Stimulated activated CD4-positive, alpha-beta T cell treated with anti-CD3 and anti-CD28 coated beads, Interleukin-15, amount 100 ng/mL, for 1 hour (primary cell): ENCODE measurements at places on chromosomes 7 and 10.

DNA sequence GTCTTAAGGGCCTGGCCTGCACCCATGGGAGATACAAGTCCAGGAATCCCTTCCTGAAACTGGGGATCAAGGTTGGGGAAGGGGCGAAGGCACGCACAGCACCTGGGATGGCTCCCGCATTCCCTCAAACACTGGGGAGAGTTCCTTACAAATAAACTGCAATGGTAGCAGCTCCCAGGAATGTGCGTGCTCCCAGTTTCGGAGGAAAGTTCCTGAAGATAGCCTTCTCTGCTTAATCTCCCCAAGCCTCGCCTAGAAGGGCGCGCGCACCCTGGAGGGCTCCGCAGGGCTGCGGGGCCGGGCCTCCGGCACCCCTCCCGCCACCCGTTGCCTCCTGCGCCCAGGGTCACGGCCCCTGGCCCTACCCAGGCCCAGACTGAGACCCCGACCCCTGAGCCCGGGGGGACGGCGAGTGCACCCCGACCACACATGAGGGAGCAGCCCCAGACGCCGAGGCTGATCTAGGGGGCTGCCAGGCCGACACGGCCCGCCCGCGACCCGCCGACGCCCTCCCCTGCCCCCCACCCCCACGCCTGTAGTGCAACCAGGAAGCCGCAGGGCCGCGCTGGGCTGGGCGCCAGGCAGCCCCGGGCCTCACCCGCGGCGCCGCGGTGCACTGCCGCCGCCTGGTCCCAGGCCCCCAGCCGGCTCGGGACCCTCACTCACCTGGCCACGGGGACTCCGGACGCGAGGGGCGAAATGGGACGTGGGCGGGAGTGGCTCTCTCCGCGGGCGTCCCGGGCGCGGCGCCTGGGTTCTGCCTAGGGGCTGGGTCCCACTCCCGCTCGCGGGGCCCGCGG is 460 bp downstream of the ANXA11 start:
- no peak for DNase-seq

GRCh38 chr7:45203459-45203858 is 45.9 kb downstream of the RAMP3 start:
- no peak for DNase-seq

DNA sequence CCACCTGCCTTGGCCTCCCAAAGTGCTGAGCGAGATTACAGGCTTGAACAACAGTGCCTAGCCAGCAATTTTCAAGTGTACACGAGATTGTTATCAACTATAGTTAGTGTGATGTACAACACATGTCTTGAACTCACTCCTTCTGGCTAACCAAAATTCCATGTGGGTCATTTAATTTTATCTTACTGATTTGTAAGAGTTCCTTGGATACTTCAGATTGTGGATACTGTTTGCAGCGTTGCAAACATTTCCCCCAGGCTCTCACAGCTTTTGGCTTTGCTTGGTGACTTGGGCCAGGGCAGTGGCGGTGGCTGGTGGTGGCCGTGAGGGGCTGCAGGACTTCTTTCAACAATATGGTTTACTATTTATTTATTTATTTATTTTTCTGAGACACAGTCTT is 8.5 kb upstream of the TMEM270 start:
- no peak for DNase-seq

GRCh38 chr10:72935361-72935760 is 19.2 kb downstream of the PLA2G12B start:
- DNase-seq, result no peak

GRCh38 chr7:2353936-2354185 is 766 bp upstream of the EIF3B start:
- DNase-seq, result peak; percentile 85

DNA sequence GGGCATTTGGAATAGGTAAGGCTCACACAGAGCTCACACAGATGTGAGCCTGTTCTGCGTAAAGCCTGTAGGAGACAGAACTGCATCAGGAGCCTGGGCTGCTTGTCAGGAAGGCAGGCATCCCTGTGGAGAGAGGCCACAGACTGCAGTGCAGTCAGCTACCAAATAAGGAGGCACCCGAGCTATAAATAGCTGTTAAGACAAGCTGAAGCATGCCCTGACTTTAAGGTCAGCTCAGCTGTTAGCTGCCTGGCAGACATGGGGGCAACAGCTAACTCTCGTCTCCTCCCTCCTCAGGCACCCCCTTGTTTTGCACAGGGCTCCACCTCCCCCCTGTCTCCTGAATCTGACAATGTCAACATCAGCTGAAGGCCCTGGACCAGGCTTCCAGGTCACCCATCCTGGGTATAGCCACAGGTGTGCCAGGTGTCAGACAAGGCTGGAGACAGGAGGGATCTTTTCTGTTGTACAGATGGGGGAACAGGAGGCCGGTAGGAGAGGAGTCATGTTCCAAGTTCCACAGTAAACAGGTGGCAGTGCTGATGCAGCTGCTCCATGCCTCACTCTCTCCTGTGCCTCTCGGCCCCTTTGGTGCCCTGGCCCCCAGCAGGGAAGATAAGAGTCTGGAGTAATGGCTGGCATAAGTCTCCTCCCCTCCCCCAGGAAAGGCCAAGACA is 27.6 kb upstream of the MKRN1 start:
- DNase-seq, result no peak

- no peak for DNase-seq
Observed at GRCh38 chr7:47730142-47730541, 148.2 kb upstream of the TNS3 start.

GRCh38 chr7:36880108-36880507 is 155.8 kb upstream of the AOAH start:
- DNase-seq, result no peak

- DNase-seq, result no peak
Observed at GRCh38 chr10:22259280-22259679, 41.5 kb upstream of the EBLN1 start.

DNA sequence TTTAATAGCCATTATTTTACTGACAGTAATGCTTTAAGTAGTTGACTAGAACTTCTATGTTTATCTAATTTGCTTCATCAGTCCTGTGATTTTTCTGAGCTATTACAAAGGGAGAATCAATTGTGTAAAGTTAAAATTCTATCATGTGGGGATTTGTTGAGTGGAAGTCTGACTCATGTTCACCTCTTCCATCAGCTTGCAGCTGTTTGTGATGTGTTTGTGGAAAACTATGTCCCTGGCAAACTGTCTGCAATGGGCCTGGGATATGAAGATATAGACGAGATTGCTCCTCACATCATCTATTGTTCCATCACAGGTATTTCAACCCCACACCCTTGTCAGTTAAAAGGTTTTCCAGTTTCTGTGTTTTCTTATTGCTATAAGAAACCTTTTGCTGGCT is 59.9 kb downstream of the SUGCT start:
- no peak for DNase-seq

DNA sequence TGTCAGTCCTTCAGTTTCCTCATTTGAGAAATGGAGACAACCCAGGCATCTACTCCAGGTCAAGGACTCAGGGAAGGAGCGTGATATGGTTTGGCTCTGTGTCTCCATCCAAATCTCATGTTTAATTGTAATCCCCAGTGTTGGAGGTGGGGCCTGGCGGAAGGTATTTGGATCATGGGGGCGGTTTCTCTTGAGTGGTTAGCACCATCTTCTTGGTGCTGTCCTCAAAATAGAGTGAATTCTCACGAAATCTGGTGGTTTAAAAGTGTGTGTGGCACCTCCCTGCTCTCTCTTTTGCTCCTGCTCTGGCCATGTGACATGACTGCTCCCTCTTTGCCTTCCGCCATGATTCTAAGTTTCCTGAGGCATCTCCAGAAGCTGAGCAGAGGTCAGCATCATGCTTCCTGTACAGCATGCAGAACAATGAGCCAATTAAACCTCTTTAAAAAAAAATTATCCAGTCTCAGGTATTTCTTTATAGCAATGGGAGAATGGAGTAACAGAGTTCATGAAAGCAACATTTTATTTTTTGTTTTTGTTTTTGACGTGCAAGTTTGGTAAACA is 30.0 kb downstream of the ARHGAP22 start:
- DNase-seq, result no peak

- no peak for DNase-seq
Observed at GRCh38 chr7:70616211-70616610, 515.7 kb upstream of the GALNT17 start.

DNA sequence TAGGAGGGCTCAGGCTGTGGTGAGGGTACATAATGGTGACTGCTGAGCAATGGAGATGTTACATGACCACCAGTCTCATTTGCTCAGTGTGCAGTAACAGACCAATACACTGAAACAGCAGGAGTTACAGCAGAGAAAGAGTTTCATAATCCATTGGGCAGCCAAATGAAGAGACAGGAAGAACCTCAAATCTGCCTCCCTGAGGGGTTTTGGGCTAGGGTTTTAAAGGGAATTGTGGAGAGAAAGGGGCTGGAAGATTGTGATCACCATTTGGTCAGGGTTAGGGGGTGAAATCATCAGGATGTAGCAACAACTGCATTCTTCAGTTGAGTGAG is 838.3 kb downstream of the GRID1 start:
- DNase-seq, result no peak

- no peak for DNase-seq
Observed at GRCh38 chr7:121390617-121391016, 5.5 kb downstream of the FAM3C start.

DNA sequence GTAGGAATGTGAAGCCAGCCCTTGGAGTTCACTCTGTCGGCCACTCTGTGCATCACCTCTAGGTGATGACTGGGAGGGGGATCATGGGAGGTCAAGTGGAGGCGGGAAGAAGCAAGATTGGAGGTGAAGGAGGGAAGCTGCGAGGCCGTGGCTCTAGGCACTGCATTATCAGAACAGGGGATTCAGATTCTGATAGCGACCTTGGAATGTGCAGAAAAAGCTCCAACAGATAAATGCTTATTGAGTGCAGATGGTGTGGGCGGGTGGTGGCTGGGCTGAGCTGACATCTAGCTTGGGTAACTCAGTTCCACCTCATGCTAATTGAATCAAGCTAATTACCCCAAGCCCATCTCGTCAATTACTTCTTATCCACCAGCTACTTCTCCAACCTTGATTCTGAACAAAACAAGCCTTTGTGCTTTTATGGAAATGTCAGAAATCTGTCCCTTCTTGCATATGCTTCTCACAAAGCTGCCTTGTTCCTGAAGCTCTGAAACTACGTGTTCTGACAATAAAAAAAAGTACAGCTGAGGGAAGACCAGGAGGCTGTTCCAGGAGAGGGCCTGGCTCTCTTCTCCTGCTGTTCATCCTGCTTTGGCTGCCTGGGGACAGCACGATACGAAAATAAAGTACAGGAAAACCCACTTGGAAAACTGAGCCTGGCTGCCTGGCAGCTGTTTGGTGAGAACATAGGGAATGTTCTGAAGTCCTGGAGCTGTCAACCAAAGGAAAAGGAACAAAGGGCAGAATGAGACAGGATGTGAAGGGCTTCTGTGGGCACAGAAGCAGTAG is 27.5 kb downstream of the STRA8 start:
- no peak for DNase-seq

GRCh38 chr7:2279896-2280295 is 34.3 kb downstream of the SNX8 start:
- no peak for DNase-seq

GRCh38 chr10:79090134-79090803 is 21.5 kb downstream of the ZMIZ1 start:
- no peak for DNase-seq

DNA sequence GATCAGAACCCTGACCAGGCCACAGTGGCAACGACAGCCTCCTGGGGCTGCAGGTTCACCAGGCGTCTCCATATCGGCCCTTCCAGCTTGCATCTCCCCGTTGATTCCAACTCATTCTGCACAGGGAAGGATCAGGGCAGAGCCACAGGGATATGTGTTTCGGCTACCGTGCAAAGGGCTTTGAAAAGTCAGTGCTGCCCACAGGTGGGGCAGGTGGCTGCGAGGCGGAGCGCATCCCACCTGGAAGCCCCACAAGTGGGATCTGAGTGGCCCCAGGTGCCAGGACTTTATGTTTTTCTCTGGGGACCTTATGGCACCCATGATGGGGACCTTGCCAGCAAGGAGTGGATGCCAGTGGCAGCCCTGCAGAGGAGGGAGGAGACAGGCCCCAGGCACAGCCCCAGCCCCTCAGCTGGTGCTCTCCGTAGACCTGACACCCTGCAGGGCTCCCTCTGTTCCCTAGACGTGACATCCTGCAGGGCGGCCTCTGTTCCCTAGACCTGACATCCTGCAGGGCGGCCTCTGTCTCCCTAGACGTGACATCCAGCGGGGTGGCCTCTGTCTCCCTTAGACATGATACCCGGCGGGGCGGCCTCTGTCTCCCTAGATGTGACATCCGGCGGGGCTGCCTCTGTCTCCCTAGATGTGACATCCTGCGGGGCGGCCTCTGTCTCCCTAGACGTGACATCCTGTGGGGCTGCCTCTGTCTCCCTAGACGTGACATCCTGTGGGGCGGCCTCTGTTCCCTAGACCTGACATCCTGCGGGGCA is 189.4 kb downstream of the ELFN1 start:
- DNase-seq, result no peak

DNA sequence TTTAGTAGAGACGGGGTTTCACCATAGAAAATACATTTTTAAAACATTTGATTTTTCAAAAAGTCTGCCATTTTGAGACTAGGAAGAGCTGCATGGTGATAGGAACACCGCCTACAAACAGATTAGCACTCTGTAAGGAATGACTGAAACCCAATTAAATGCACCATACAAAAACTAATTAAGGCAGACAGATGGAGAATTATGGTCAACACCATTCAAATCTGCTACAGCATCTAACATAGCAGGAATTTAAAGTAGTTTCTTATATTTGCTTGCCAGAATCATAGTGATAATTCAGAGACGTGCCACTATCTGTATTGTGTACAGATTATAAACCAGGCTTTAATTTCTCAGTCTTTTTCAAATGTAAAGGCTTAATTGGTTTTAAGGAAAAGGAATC is 68.2 kb downstream of the ENO4 start:
- DNase-seq, result no peak

DNA sequence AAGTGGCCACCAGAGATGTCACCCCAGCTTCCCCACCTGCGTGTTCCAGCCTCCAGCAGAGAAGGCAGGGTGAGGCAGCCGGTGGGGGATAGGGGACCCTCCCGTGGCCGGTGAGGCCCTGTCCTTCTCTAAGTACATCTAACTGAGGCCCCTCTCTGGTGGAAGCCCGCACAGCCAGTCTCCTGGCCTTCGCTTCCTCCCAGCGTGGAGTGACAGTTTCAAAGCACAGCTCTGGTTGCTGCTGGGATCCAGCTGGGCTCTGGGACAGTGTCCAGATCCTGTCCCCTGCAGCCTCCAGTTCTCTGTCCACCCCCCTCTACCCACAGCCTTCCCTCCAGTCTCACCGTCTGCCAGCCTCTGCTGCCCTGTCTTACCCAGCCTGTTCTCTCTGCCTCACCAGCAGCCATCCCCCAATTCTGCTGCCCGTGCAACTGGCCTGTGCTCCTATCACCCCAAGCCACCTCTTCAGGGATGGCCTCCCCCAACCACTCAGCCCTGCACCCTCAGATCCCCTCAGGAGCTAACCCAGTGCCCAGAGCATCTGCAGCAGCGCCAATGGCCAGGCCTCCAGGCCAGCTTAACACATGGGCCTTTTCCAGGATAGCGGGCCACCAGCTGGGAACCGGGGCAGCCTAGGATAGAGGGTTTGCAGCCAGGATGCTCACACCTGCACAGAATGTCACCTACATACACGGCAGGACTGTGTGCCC is 16.3 kb upstream of the SH2B2 start:
- no peak for DNase-seq

- no peak for DNase-seq
Observed at GRCh38 chr10:75226656-75227055, 9.1 kb downstream of the COMTD1 start.

- DNase-seq, result no peak
Observed at GRCh38 chr10:94029955-94030354, 36.2 kb downstream of the PLCE1 start.
